Ureter (tissue), 1 donor: ENCODE measurements at places on chromosomes 12 and 14. TPM values are rescaled to one million over a fixed set of nuclear protein-coding genes. Genes with fewer than 3 reads are reported as not detected.

A2M gene
- total RNA-seq = 688 TPM

DNA sequence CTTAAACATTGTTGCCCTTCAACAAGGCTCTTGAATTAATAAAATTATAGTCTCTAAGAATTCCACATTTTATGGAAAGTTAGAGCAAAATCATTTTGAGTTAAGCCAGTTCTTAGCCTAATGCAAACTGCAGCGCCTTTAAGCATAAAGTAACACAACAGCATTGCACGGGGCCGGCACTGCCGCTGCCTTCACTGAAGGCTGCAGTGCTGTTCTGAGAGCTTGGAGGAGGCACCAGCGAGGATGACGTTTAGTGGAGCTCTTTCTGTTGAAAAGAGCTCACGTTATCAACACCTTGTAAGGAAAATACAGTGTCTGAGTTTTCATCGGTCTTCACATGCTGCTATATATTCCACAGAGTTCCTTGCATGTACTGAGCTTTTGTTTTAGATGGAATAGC is 38.3 kb upstream of the DYNC1H1 start:
- no peak for DNase-seq

FAM222A gene
- total RNA-seq = 0.73 TPM

- DNase-seq = no peak
Measured at GRCh38 chr12:49887536-49888401, 15.9 kb downstream of the FAIM2 start.

DNA sequence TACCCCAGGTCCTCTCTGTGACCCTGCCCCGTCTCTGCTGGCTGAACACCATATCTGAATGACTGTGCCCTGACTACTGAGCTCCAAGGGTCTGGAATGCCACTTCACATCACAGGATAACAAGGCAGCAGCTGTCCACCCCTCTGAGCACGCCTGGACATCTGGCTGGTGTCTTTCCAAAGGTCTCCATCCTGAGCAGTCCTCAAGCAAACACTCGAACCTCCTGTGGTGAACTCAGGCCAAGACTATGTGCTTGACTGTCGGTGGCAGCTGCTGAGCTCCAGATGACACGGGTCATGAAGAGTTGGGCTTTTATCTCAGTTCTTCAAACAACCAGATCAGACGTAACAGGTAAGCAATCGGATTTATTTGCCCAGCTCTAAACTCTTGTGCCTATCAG is 117.2 kb upstream of the BCL2L14 start:
- no peak for DNase-seq

- DNase-seq = no peak
Measured at GRCh38 chr14:93991212-93991611, 5.9 kb upstream of the CCDC197 start.

- DNase-seq = peak; percentile 54
Measured at GRCh38 chr14:90483571-90483974, 86.7 kb downstream of the CALM1 start.

KRT2 gene
- not detected for total RNA-seq

- DNase-seq = no peak
Measured at GRCh38 chr12:94710933-94711332, 60.6 kb upstream of the TMCC3 start.

- DNase-seq = no peak
Measured at GRCh38 chr14:100726550-100727085, at the start of gene DLK1. Gene DLK1 (plus strand): TSS chr14:100726892. CDS start chr14:100727069, 177 bp downstream.

- DNase-seq = peak; percentile 46
Measured at GRCh38 chr12:57726884-57727757, 11.4 kb downstream of the AGAP2 start.

GRCh38 chr14:52914295-52914694 is 36.6 kb downstream of the FERMT2 start:
- DNase-seq = no peak

GRCh38 chr14:96690713-96691383 is 106.3 kb upstream of the VRK1 start:
- DNase-seq = no peak

- DNase-seq = no peak
Measured at GRCh38 chr14:59705245-59705644, 128.6 kb upstream of the CCDC175 start.

GRCh38 chr14:76227450-76228050 is 75.8 kb downstream of the GPATCH2L start:
- DNase-seq = no peak

KLRD1 gene
- 7.8 TPM for total RNA-seq

DNA sequence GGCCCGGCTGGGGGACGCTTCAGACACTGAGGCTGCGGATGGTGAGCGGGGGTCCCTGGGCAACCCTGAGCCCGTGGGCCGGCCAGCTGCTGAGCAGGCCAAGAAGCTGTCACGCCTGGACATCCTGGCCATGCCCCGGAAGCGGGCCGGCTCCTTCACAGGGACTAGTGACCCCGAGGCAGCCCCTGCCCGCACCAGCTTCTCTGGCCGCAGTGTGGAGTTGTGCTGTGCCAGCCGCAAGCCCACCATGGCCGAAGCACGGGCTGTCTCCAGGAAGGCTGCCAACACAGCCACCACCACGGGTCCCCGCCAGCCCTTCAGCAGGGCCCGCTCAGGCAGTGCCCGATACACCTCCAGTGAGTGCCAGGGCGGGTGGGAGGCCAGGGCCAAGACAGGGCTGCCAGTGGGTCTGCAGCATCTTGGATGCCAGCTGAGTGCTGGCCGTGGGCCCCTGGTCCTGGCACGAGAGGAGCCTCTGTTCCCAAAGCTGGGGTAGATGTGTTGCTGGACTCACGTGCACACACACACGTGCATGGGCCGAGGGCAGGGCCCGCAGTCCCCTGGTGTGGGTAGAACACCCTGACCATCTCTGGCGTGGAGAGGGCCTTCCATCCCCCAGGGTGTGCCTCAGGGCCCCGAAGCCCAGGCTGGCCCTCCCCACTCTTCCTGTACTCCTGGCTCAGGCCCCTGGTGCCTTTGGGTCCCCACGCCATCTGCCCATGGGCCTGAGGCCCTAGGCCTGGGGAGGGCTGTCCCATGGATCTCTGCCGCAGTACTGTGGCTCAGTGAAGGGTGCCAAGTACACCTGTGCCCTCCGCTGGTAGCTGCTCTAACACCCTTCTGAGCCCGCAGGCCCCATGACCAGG is 22.8 kb downstream of the CEP170B start:
- no peak for DNase-seq

DNA sequence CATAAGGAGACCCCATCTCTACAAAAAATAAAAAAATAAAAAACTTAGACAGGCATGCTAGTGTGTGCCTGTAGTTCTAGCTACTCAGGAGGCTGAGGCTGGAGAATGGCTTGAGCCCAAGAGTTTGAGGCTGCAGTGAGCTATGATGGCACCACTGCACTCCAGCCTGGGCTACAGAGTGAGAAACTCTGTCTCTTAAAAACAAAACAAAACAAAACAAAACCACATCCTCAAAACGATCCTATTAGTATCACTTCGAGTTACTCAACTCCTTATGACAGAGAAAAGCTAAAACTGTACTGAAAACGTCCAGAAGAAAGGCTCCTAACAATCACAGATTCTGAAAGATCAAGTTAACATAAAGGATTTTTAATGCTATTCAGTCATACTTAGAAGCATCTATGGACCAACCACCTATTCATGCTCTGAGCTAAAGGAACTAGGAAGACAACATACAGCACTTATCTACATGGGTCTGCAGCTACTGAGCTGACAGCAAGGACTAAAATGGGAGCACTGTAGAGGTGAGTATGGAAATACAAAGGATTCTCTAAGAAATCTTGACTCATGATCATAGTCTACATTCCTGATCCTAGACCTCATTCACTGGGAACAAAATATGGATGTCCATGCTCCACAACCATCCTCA is 75.3 kb upstream of the DUSP6 start:
- DNase-seq = no peak

- DNase-seq = no peak
Measured at GRCh38 chr12:29396774-29397173, 15.8 kb upstream of the ERGIC2 start.

GRCh38 chr12:120252071-120252906 is 13.2 kb downstream of the PXN start:
- DNase-seq = no peak

PLEKHH1 gene
- total RNA-seq = 46.3 TPM

JDP2 gene
- 43.2 TPM for total RNA-seq

CCDC175 gene
- not detected for total RNA-seq

DNA sequence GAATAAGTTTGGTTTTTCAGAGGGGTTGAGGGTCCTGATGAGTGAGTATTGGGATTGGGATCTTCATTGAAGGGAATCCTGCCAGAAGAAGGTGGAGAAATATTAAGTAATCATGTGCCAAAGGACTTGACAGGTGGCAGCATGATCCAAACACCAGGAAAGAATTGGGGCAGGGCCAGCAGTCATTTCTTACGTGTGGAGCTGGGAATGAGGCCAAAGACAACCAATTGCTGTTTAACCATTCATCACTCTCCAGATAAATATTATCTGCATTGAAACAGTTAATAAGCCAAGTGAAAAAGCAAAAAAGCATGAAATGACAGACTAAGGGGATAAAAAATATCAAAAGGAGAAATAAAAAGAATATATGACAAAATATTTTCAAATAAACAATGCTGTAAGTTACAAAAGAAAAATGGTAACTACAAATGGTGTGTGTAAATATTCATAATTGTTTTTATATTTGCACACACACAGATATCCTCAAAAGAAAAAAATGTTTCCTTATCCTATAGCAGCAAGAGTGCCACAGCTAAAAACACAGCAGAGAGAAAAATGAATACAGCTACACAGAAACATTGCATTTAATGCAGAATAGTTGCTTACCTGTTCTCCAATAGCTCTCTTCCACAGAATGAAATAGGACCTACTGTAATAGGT is 26.2 kb downstream of the C2CD5 start:
- no peak for DNase-seq

PTGER2 gene
- 3.4 TPM for total RNA-seq

PPP1R36 gene
- 4.6 TPM for total RNA-seq

DNA sequence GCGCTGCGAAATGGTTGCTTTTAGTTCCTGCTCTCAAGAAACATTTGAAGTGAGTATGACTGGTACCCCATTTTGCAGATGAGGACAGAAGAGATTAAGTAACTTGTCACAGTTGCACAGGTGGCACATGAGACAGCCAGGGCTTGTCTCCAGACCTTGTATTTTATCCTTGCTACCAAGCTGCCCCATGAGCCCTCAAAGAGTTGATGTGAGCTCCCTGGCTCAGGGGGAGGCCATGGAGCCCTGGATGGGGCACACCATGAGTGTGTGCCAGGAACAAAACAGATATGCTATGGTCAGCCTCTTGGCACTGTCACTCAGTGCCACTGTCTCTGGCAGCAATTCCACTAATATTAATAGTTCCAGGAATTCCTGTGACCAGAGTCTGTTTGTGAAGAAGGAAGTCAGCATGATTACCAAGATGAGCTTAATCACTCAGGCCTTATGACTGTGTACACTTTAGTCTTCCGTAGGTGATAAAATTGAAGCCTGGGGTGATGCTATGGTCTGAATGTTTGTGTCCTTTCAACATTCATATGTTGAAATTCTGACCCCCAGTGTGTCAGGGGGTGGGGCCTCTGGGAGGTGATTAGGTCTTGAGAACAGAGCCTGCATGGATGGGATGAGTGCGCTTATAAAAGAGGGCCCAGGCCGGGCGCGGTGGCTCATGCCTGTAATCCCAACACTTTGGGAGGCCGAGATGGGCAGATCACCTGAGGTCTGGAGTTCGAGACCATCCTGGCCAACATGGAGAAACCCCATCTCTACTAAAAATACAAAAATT is 806.8 kb downstream of the AACS start:
- no peak for DNase-seq

DNA sequence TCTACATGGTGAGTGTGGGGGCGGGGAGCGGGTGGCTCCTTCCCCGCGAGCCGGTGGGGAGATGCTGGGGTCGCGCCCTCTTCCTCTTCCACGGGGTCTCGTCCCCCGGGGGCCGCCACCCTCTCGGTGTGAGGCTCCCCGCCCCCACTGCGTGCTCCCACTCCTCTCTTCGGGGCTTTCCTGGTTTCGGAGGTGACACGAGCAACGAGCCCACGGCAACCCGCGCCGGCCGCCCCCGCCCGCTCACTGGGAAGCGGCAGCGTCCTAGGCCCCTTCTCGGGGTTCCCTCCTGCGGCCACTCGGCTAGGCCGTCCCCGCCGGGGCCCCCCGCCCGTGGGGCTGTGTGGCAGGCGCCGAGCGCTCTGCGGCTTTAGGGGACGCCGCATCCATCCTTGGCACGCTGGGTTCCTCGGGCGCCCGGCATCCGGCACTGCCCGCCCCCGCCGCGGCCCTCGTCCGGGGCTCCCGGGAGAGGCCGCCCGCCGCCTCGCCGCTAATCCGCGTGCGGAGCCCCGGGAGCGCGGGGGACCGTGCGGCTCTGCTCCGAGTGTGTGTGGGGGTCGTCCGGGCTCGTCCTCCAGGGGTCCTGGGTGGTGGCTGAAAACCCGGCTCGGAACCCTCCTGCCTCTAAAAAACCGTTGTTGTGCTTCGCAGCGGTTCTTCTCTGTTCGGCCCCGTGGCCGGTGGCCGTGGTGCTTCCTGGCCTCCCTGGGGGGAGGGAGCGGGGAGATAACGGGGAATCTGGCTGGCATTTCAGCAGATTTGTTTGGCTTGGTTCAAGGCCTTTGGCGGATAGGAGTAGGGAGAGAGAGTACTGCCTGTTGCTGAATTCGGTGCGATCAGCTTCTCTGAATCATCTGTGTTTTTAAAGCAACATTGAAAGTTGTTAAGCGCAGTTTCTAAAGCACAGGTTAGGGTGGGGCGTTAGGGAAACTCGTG is 1.0 kb downstream of the PCNX1 start:
- peak; percentile 63 for DNase-seq

- no peak for DNase-seq
Measured at GRCh38 chr14:49058511-49058910, 527.7 kb downstream of the RPS29 start.
